Brain pericyte (primary cell): ENCODE measurements at places on chromosomes 3 and 15.

GRCh38 chr3:29759411-29760225, 478.7 kb downstream of the RBMS3 start:
- DNase-seq = no peak

DNA sequence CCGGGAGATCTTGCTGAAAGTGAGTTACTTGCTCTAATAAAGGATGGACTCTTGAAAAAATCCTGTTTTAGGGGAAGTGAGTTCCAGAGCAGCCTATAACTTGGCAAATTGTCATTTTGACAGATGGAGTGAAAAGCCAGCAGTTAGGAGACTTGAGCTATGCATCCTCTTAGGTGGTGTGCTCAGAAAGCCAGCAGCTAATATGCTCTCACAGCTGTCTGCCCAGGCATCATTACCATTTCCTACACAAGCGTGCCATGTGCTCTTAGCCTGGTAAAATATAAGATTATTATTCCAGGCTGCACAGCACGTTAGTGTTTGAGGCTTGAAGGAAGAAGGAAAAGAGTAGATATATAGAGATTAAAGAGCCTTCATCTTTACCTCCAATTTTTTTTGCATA, 151.0 kb downstream of the CHL1 start:
- no peak for DNase-seq

GRCh38 chr3:146470425-146470990, 1.1 kb upstream of the PLSCR2 start:
- no peak for DNase-seq

DNA sequence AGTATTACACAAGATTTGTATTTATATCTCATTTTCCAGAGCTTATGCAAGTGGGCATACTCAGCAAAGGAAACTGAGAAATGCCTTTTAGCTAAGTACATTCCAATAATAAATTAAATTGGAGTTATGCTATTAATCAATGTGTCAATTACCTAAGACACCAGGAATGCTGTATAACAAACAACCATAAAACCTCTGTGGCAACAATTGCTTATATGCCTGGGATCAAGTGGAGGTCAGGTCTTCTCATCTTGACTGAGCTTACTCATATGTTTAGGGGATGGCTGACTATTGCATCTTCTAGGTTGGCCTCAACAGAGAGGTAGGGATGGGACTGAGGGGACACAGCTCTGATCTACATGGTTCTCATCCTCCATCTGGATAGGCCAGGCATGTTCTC, 30.7 kb downstream of the CD200R1L start:
- no peak for DNase-seq

DNA sequence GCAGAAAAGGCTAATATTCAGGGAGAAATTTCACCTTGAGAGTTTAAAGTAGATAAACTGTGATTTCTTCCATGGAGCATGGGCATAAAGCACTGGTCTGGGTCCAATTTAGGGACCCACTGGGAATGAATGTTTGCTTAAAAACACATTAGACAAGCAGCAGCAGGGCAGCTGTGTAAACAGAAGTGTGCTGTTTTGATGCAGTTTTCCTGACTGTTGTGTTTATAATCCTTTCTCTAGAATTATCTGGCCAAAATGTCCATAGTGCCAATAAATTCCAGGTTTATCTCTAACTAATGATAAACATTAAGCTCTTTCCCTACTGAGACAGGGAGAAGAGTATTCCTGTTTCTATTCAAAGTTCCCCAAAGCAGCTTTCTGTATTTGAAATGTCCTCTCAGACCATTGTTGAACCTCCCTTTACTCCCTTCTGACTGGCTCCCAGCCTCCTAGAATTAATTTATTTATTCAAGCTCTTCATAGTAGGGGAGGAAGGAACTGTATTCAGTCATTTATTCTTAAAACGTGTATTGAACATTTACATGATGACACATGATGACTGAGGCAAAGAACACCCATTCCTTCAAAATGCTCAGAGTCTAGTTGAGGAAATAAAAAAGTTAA, 7.0 kb upstream of the TM4SF18 start:
- DNase-seq = peak; percentile 66

GRCh38 chr15:33934396-33934795, 33.9 kb upstream of the CHRM5 start:
- DNase-seq = no peak

GRCh38 chr3:78867409-78868372, 900.1 kb downstream of the ROBO1 start:
- no peak for DNase-seq

- no peak for DNase-seq
These were observed 407.5 kb upstream of the NECTIN3 start for GRCh38 chr3:110664148-110664547.

DNA sequence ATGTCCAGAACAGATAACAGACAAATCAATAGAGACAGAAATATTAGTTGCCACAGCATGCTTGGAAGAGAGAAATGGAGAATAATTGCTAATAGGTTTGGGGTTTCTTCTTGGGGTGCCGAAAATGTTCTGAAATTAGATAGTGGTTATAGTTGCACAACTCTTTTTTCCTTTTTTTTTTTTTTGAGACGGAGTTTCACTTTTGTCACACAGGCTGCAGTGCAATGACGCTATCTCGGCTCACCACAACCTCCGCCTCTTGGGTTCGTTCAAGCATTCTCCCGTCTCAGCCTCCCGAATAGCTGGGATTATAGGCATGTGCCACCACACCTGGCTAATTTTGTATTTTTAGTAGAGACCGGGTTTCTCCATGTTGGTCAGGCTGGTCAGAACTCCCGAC, 163.3 kb downstream of the PLCH1 start:
- no peak for DNase-seq

- no peak for DNase-seq
These were observed 28.4 kb upstream of the SHC4 start for GRCh38 chr15:48992096-48992495.

- DNase-seq = no peak
These were observed 32.5 kb downstream of the PARP15 start for GRCh38 chr3:122609798-122610559.

GRCh38 chr3:194974468-194975135, 288.9 kb downstream of the FAM43A start:
- no peak for DNase-seq

DNA sequence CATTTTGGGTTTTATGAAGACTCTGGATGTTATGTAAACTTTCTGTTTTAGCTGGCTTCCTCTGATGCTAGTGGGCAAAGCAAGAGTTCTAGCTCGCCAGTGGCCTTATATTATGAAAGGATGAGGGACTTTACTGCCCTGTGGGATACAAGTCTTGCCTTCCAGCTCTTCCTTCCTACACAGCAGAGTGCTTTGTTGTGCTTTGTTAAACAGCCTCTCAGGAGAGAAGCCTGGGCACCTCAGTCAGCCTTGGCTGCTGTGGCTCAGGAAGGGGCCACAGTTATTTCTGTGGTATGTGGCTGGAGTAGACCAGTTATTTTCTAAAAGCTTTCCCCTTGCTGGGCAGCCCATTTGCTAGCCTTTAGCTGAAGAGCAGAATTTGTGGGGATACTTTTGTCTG, 69.5 kb upstream of the SUCLG2 start:
- DNase-seq = no peak

DNA sequence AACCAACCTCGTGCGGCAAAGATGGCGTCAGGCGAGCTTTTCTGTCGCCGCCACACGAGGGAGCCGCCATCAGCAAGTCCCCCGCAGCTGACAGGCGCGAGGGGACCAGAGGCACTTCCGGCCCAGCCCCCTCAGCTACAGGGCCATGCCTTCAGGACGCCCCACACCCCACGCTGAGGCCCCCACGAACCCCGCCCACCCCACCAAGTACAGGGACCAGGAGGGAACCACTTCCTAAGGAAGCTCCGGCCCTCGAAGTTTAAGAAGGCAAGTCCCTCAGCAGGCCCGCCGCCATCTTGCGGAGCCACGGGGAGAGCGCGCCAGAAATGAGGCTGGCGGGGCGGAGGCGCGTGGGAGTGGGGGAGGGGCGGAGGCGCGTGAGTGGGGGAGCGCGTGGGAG, 790 bp downstream of the DAZL start:
- DNase-seq = no peak

GRCh38 chr15:77497110-77497737, 76.5 kb downstream of the HMG20A start:
- peak; percentile 85 for DNase-seq

DNA sequence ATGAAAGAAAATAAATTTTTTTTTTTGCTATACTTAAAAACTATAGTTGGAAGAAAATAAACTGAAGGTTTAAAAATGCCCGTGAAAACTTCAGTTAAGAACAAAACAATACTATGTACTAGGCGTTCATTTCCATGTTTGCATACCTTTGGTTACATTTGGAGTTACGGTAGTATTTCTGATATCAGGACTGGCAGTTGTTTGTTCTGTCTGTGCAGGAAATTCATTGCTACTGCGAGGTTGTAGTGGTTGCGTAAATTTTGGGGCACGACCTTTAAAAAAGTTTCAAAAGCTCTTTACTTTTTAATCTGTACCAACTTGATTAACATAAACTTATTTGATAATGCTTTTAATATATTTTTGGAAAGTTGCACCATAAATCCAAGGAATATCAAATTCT, 47.9 kb downstream of the ST3GAL6 start:
- DNase-seq = no peak

DNA sequence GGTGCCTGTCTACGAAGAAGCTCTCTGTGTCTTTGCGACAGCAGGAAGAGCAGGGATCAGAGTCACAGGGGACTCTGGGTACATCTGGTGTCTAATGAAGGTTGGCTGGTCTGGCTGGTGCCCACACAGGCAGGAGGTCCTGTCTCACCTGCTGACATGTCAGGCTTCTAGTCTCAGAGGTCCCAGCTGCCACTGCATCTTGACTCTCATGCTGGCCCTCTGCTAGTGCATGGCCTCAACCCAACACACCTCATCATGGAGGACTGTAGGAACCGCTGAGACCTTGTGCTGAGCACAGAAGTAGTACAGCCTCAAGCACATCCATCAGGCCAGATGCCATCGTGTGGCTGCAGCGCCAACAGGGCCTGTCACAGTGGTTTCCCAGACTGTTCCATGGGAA, 206.1 kb upstream of the NR2F2 start:
- DNase-seq = no peak

DNA sequence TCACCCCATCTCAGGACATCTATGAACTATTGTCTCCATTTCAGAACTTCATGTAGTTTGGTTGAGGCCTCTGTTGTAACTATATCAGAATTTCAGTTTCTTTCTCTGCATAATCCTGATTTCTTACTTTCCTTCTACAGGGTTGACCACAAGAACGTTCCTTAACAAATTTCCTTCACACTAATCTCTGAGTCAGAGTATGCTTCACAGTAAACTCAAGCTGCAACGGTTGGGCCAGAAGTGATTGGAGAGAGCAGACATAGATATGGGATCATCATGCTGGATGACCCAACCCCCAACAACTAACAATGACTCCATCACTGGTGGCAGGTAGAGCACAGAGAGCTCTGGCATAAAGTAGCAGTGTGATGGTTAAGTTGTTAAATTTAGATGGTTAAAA, 128.8 kb upstream of the OSTN start:
- no peak for DNase-seq

- DNase-seq = no peak
These were observed 162.8 kb upstream of the ZNF385D start for GRCh38 chr3:21913791-21914190.

DNA sequence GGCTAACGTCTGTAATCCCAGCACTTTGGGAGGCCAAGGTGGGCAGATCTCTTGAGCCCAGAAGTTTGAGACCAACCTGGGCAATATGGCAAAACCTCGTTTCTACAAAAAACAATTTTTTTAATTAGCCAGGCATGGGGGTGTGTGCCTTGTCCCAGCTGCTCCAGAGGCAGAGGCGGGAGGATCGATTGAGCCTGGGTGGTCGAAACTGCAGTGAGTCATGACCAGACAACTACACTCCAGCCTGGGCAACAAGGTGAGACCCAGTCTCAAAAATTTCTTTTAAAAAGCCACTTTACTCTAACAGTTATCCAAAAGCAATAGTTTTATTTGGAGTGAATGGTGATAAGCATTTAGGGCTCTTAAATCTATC, 12.5 kb downstream of the TRIM59 start:
- no peak for DNase-seq

GRCh38 chr3:17800232-17800631, 57.8 kb upstream of the TBC1D5 start:
- no peak for DNase-seq

- no peak for DNase-seq
These were observed 179.4 kb downstream of the ABHD5 start for GRCh38 chr3:43870120-43870519.

- DNase-seq = no peak
These were observed 224.8 kb upstream of the PPP2R3A start for GRCh38 chr3:135740751-135741150.

GRCh38 chr15:69954666-69955065, 143.1 kb downstream of the TLE3 start:
- no peak for DNase-seq

DNA sequence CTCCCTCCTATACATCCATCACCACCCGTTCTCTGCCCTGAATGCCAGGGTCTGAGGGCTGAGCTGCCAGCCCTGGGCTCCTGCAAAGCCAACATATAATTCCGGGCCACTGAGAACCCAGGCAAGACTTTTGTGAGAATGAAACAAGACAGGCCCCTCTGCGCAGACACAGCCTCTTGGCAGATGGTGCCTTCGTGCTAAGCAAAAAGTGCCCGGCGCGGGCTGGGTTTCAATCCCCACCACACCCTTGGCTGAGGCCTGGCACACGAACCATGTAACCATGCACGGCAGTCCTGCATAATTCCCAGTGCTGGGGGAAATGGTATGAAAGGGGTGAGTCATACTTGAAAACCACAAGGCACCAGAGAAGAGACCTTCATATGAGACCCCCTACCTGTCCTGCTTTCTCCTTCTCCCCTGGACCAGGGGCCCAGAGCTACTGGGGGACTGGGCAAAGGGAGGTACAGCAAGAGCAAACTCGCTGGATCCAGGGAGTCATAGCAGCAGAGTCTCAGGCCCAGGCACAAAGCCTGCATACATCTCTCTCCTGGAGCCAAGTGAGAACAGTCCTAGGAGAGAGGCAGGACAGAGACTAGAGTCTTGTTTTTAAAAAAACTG, 26.1 kb upstream of the LOXL1 start:
- no peak for DNase-seq
